Astrocyte (in vitro differentiated cells and primary cell): ENCODE measurements at places on chromosomes 6 and 20.

DNA sequence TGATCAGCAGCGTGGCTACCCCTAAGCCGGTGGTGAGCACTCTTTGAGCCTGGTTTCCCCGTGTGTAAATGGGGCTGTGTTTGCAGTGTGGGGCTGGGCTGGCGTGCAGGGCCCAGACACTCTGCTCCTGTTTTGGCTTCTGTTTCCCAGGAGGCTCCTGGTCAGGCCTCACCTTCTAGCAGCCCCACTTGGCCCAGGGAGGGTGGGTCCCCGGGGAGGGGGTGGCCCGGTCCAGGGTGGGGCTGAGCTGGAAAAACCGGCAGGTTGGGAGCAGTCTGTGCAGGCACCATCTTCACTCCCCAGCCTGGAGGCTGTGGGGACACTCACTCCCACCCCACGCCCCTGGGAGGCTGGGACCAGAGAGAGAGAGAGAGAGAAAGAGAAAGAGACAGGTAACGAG lies 25.3 kb downstream of the CEBPB start:
- no peak for DNase-seq

- DNase-seq, result no peak
These were observed 68.5 kb upstream of the SRSF6 start for GRCh38 chr20:43389211-43389610.

DNA sequence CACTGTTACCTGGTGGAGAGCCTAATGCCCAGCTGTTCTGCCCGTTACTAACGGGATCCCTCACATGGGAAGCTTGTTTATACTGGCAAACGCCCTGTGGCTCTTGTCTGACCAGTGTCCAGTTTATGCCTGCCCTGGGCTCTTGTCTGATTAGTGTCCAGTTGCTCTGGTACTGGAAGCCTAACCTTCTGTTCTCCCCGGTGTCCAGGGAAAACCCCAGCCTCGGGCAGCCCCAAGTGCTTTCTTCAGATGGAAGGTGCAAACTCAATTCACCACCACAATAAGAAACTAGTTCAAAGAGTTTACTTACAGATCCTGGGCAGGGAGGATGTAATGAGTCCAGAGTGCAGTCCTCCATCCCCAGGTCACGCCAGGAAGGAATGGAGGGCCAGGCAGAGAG lies 148.4 kb downstream of the TBXT start:
- no peak for DNase-seq

DNA sequence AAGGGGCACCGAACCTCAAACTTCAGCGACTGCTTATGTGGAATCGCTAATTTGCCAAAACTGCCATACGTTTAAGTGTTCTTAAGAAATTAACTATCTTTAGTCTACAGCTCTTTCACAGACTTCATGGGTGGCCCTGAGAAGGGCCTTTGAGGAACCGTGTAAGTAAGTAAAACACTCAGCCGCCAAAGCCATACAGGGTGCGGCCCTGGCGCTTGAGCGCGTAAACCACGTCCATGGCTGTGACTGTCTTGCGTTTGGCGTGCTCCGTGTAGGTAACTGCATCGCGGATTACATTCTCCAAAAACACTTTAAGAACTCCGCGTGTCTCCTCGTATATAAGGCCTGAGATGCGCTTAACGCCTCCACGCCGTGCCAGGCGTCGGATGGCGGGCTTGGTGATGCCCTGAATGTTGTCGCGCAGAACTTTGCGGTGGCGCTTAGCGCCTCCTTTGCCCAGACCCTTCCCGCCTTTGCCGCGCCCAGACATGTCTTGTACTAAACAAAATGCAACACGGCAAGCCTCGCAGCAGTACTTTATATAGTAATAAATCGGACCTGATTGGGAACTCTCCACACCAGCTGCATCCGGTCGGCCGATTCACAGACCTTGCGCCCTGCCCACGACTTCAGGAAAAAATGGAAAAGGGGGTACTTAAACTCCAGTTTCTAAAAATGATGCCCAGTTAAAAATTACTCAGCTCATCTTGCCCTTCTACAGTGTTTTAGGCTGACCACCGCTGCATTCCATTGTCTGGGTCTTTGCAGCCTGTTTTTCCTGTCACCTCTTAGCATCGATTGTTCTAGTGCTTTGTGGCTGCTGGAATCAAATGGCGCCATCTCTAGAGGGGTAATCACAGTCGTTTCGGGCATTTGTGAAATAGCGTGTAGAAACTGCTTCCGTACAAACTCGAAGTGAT lies 38.9 kb downstream of the OR2B2 start:
- peak; percentile 67 for DNase-seq

GRCh38 chr6:12417191-12417590 lies 127.0 kb downstream of the EDN1 start:
- no peak for DNase-seq

- no peak for DNase-seq
These were observed 1.5 kb downstream of the NDUFAF5 start for GRCh38 chr20:13786143-13786828.

GRCh38 chr20:10280018-10280908 lies 61.6 kb downstream of the SNAP25 start:
- peak; percentile 25 for DNase-seq

DNA sequence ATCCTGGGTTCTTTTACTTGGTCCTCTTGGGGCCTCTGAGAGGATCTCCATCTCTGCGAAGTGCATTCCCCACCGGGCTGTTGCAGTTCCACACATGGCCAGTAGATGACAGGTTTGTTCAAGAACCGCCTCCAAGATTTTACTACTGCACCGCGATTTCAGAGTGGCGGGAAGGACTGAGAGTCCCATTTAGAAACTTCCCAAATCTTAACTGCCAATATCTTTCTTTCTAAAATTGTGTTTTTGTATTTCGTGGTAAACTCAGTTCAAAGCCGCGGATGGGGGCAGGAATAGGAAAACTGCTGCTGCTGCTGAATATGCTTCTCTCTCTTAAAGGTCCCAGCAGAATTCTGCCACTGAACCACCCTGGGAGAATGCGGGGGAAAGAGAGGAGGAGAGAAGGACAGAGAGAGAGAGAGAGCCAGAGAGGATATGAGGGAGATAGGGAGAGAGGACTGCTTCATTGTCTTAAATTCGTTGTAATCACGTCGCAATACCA lies 8.6 kb upstream of the BTNL2 start:
- peak; percentile 41 for DNase-seq

DNA sequence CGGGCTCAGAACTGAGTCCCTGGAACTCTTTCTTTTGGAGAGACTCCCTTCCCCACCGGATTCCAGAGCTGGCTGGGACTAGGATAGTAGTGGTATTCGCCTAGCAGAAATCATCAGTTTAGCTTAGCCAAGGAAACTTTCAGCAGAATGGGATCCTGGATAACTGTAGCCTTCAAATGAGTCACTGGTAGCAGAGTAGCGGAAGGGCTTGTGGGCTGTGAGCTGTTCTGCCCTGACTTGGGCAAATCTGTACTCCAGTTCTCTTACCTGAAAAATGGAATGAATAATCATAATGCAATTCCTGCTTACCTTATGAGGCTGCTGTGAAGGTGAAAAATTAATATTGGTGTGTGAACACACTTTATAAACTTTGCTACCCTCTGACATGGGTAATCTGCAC lies 244.3 kb upstream of the CHD6 start:
- DNase-seq, result no peak

GRCh38 chr6:107563694-107564588 lies 74.0 kb downstream of the SOBP start:
- no peak for DNase-seq

DNA sequence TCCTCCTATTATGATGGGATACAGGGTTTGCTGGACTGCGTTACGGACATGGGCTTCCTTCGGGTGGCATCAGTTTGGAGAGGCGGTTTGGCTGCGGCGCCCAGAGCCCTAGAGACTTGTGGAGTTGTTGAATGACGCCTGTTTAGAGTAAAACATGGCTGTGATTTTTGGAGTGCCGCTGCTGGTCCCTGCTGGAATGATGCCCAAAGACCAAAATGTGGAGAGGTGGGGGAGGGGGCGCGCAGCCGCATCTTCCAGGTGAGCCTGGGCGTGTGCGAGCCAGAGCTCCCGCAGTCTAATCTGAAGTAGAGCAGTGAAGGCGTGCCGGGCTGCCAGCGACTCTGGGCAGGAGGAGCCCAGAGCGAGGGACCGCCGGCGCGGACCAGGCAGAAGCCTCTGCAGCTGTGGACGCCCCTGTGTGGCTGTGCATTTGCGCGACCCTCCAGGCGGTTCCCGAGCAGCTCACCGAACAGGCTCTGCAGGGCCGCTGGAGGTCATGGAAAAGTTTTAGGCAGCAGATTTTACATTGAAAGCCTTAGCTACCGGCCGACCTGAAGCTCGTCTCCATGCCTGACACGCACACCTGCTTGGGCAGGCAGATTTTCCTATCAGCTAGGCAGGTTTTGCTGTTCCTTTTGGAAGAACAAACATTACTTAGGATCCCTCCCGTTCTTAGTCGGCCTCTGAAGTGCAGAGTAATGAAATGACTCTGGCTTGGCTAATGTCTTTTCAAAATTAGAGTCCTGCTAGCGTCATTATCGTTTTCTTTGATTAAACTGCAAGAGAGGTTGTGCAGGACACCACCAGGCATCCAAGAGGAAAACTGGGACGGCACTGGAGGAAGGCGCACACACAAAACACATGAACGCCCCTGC lies 298.2 kb downstream of the PHACTR1 start:
- peak; percentile 3 for DNase-seq

- DNase-seq, result peak; percentile 67
These were observed 751 bp downstream of the MAP3K4 start for GRCh38 chr6:160992061-160992979.

DNA sequence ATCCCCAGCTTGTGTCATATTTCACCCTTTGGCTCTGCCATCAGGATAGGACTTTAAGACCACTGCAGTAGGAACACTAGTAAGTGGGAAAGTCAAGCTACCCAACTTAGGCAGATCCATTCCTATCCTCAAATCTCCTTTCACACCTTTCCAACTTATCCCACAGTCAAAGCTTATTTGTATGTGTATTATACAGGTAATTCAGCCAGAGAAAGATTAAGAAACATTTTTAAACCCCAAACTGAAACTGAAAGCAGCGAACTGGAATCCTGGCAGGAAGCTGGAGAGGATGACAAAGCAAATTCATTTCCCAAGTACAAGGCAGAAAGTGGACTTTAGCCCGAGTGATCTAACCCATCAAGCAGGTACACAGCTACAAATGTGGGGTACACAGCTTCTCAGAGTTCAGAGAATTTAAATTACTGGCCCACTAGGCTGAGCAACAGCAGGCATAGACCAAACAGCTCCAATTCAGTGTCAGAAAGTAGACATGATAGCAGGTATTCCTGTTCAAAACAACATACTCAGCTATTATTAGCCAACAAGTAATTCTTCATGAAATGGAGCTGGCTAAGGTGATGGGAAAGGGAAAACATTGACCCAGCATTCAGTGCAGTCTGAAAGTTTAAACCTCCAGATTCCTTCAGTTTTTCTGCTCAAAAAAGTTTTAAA lies 39.1 kb downstream of the ILRUN start:
- DNase-seq, result peak; percentile 83

GRCh38 chr6:159862103-159862502 lies 28.7 kb upstream of the MAS1 start:
- DNase-seq, result no peak

DNA sequence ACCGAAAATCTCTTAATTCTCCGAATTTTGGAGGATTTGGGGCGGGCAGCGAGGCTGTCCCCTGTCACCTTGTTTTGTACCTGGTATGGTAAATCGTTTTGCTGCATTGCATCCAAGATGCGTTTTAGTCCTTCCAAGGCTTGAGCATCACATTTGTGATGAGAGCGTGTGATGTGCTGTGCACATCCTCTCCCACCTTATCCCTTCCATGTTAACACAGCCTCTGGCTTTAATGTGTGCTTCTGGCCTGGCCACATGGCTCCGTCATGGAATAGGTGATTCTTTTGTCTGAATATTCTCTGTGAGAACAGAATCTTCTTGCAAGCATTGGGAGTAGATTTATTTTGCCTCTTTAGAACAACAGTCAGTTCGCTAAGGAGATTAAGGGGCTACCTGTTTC lies 763 bp downstream of the TMEM14A start:
- DNase-seq, result no peak

DNA sequence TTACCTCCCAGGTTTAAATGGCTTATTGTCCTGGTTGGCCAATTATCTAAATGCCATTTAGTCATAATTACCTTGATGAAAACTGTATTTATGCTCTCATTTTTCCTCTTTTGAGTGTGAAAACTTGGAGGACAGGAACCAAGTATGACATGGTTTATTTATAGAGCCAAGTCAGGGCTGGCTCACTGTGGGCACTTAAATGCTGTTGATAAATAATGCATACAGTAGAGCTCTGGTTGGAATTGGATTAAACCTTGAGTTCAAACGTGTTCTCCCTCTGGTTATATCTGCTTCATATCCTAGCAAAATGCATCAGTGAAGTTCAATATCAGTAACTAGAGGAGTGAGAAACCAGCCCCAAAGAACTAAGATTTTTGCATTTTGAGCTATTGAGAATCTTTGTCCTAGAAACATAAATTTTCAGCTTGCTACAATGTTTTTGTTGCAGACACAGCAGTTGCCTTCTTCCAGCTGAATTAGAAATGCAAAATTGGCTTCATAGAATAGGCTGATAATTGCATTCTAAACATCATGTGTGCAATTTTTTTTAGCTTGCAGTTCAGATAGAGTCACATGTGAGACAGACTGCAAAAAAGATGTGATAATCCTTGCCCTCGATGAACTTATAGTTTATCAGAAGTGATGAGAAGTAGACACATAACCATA lies 255.8 kb downstream of the BTBD3 start:
- DNase-seq, result no peak

- no peak for DNase-seq
These were observed 85.4 kb upstream of the RALY start for GRCh38 chr20:33908336-33908735.

DNA sequence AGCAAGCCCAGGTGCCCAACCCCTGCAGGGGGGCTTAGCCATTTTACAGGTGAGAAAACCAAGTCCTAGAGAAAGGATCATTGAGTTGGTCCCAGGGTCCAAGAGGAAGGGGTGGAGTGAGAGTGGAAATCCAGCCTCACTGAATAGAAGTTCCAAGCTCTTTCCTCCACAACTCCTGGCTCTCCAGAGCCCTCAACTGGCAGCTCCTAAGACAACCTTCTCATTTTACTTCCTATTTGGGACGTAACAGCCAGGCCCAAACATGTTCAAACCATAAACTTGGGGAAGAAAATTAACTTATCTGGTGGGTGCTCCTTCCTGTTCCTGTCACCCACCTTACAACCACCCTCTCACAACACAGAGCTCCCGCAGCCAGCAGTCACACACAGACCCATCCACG lies 57.9 kb downstream of the PRND start:
- no peak for DNase-seq

DNA sequence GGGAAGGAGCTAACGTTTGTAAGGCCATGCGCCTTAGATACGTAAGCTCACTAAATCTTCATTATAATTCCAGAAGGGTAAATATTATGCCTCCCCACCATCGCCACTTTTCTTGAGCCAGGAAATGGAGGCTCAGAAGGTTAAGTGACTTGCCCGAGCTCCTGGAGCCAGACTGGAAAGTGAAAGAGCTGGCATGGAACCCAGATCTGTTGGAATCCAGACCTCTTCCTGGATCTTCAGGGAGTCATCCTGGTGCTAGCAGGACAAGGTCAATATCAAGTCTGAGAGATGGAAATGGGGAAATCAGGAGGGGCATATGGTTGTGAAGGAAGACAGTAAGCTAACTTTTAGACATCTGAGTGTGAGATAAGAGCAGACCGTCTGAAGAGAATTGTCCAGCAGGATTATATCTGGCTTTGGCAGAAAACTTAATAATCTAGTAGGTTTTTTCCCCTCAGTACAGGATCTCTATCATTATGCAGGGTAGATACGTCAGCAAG lies 6.2 kb downstream of the TMEM200A start:
- DNase-seq, result no peak

- no peak for DNase-seq
These were observed 49.3 kb downstream of the LYRM4 start for GRCh38 chr6:5211492-5211891.
